ENCODE measurements at places on chromosomes 4 and X.

GRCh38 chr4:183838987-183839712 lies 66.0 kb upstream of the STOX2 start:
- DNase-seq: no peak

- no peak for DNase-seq
These were observed 197.6 kb upstream of the GYPA start for GRCh38 chr4:144338148-144338547.

GRCh38 chr4:163600727-163601126 lies 106.2 kb downstream of the TMA16 start:
- no peak for DNase-seq

DNA sequence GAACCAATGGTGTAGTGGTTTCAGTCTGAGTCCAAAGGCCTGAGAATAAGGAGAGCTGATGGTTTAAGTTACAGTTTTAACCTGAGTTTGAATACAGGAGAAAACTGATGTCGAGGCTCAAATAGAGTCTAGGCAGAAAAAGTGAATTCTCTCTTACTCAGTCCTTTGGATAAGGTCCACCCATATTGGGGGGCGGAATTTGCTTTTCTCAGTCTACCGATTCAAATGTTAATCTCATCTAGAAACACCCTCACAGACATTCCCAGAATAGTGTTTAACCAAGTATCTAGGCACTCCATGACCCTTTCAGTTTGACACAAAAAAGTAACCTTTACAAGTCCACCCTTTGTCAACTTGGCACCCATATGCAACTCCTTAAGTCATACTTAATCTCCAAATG lies 216.0 kb downstream of the GRID2 start:
- DNase-seq: no peak

DNA sequence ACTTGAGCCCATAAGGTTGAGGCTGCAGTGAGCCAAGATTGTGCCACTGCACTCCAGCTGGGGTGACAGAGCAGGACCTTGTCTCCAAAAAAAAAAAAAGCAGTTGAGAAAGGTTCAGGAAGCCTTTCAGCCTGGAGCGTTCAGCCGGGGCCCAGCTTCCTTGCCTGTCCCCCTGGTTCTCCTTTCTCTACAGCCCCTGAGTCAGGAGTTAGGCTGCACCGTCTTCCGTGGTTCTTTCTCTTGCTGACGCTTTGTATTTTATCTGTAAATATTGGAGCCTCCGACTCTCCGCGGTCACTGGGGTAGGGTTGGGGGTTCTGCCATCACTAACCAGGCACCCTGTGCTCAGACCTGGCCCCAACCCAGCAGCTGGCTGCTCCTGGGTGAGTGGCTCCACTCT lies 13.8 kb upstream of the UVSSA start:
- DNase-seq: no peak

All from activated CD4-positive, alpha-beta T cell treated with anti-CD3 and anti-CD28 coated beads for 4 hours (primary cell).